ENCODE measurements at places on chromosomes 4 and X.

DNA sequence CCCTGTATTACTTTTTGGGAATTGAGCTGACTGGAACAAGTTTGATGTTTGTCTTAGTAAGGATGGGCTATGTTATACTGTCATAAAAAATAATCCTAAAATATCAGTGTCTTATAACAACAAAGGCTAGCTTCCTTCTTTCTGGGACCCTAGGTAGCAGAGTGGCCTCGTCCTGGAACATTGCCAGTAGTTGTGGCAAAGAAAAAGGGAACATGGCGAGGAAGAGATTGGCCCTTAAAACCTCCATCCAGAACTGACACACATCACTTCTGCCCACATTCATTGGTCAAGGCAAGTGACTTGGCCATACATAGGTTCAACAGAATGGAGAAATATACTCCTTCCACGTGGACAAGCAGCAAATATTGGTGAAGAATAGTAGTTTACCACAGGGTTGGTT, 287.9 kb downstream of the PPP1R2C start:
- DNase-seq, result no peak

DNA sequence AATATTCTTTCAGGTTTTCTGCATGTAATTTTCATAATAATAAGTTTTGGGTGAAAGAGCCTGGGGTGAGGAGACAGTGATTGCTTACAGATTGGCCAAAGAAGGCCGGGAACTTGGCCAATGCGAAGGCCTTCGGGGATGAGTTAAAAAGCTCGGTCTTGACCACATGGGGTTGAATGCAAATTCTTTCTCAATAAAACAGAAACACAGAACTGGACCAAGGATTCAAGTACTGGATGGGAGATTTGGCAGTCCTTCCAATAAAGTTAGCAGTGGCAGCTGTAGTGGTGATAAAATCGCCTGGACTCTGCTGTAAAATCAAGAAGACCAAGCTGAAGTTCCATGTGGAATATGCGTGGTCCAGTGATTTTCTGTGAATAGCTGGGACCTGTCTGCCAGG, 282.2 kb upstream of the KLF3 start:
- DNase-seq, result no peak

GRCh38 chr4:137510557-137511265, 21.6 kb downstream of the PCDH18 start:
- no peak for DNase-seq

GRCh38 chr4:111631215-111631999, 513.8 kb upstream of the FAM241A start:
- no peak for DNase-seq

DNA sequence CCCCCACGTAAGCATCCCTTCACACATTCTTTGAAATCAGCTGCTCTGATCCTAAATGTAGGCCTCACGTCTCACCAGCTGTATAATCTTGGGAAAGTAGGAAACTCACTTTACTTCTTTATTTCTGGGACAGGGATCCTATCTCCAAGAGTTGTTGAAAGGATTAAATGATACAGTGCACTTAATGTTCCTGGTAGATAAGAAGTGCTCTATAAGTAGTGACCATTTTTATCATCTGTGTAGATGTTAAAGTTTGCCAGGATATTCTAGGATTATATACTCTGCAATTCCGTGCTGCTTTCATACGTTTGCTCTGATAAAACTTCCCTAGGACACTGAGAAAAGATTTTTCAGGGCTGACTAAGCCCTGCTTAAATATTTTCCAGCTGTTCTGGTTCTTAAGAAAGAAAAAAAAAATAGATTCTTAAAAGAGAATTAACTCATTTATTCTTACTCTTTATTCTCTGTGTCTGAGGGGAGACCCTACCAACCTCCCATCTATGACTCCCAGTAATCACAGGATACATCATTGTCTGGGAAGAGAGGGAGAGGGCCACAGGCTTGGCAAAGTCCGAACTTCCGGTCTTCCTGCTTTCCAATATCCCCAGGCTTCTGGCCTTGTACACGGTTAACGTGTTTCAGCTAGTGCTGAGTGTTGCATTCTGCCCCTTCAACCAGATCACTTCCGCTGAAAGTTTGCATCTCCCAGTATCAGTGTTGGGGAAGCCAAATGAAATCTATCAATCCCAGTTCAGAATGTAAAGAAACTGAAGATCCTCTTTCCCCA, 269.2 kb downstream of the TRIML1 start:
- DNase-seq, result no peak

DNA sequence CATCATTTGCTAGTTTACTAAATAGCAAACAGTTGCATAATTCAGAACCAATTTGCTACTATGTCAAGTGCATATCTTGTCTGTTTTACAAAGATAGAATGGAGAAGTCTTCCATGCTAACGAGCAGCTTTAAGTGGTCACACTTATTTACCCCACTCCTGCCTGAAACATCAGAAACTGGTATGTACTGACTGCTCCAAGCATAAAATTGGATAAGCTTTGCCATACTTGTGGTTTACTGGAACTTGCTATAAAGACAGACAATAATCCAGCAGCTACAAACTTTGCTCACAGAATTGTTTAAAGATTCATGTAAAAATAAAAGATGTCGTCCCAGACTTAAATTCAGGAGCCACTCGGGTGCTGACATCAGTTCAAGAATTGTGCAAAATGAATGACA, 13.3 kb upstream of the CDKL2 start:
- no peak for DNase-seq

GRCh38 chrX:78140206-78140605, 756 bp upstream of the TAF9B start:
- DNase-seq, result no peak

DNA sequence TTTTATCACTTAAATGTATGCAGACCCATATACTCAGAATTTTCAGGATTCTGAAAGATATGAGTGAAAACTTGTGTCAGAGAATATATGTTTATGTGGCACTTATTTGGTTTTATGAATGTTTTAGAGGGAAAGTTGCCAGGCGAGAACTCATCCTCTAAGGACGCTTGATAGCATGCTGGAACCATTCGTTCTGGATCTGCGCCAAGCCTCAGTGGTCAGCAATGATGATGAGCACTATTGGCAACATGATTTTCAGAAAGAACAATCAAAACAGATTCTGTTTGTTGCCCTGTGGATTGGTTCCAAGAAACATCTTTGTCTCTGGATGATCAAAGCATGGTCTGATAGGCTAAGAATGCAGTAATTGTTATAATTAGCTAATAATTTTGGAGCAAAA, 32.1 kb upstream of the RAPGEF2 start:
- DNase-seq, result no peak

GRCh38 chr4:86300516-86300915, 59.3 kb downstream of the MAPK10 start:
- DNase-seq, result no peak

DNA sequence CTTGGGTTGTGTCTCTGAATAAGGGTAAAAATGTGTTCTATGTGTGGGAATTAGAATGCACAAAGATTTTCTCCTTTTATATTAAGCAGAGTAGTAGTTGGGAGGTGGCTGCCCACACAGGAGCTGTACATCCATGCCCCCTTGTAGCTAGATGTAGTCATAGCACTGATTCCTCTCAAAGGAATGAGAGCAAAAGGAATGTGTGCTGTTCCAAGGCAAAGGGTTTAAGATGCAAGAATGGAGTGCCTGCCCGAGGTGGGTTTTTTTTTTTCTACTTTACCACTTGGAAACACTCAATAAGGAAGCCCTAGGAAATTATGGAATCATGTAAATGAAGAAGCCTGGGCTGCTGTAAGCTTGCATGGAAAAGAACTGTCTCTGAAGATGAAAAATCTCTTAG, 2183.2 kb upstream of the AGA start:
- DNase-seq, result no peak

DNA sequence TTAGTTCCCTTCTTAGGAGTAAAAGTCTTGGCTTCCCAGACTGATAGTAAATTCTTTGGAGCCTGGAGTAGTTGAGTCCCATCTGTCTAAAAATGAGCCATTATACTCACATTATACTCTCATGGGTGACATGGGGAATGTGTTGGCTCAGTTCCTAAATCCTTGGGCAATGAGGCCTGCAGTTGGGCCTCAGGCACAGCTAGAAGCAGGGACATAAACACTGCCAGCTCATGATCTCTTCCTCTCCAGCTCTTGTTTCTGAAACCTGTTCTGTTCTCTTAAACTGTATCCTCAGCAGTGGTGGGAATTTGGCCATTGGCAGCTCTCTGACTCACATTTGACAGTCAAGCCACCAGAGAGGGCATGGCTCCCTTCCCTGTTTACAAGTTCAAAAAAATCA, 212.5 kb downstream of the SPATA18 start:
- DNase-seq, result no peak

GRCh38 chr4:32002037-32002747, 1282.0 kb downstream of the PCDH7 start:
- no peak for DNase-seq

DNA sequence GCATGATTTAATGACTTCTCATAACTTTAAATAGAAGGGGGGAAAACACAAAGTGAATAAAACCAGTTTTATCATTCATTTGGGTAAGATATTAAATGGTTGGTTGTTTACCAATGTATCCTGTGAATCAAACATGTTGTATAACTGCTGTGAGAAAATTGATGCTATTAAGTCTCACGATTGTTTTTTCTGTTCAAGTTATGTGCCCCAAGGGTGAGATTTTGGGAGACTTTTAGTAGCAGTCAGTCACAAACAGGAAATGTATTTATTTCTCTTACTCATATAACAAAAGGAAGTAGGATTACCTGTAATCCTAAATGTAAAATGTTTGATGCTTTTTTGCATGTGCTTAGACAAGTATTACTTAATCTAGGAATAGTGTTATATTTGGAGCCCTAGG, 39.2 kb downstream of the MTHFD2L start:
- DNase-seq, result no peak

- no peak for DNase-seq
These were observed 961 bp upstream of the MBNL3 start for GRCh38 chrX:132489578-132490419.

DNA sequence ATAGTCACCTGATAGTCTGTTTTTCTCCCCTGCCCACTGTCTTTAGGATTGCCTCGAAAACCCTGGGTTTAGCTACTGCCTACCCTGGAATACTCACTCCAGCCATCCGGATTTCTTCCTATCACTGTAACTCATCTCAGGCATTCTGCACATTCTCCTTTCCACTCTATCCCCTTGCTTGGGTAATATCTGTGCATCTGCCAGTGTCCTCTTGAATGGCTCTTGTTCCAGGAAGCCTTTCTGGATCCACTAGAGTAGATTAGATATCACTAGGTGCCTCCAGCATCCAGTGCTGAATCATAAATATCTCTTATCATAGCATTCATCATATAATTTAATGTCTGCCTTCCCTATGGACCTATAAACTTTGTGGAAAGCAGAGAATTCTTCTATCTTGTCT, 17.1 kb upstream of the GALNT7 start:
- DNase-seq, result no peak

DNA sequence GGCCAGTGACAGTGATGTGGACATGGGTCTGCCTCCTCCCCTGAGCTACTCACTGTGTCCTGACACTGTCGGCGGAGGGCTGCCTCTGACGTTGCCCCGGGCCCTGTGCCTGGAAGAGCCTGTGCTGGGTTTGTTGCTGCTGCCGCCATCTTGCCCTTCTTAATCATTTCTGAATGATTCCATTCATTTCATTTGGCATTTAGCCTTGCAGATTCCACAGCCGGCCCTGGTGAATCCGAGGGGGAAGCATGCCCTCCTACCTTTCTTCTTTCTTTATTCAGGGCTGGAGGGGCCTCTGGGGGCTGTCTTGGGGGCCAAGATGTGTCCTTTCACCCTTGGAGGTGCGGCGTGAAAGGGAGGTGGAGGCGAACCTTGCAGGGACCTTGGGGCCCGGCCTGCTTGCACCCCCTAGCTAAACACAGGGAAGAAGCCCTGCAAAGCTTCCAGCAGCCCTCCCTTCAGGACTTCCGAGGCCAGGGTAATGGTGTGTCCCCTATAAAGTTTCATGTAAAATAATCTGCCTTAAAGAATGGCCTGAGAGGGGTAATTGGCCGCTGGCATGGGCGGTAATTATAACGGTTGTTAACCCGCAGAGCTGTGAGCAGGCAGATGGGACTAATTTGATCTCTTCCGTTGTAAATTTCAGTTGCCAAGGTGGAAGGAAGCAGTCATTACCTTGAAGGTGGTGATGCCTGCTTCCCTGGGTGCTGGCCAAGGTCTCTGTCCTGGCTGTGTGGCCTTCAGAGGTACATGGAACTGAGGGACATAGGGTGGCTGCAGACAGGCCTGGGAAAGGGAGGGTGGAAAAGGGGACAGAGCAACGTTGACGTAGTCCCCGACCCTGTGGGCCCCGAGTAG, 92.3 kb downstream of the PSAPL1 start:
- DNase-seq, result no peak

DNA sequence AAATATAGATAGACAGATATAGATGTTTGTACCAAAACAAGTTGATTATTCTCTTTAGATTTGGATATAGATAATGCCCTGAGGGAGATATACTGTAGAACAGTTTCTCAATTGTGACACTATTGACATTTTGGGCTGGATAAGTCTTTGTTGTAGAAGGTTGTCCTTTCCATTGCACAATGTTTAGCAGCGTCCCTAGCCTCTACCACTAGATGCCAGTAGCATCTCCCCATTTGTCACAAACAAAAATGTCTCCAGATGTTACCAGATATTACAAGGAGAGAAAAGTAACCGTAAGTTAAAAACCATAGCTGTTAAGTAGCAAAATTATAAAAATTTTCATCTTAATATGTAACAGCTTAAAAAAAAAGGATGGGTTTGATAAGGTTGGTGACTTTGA, 2595.3 kb downstream of the ARAP2 start:
- no peak for DNase-seq

DNA sequence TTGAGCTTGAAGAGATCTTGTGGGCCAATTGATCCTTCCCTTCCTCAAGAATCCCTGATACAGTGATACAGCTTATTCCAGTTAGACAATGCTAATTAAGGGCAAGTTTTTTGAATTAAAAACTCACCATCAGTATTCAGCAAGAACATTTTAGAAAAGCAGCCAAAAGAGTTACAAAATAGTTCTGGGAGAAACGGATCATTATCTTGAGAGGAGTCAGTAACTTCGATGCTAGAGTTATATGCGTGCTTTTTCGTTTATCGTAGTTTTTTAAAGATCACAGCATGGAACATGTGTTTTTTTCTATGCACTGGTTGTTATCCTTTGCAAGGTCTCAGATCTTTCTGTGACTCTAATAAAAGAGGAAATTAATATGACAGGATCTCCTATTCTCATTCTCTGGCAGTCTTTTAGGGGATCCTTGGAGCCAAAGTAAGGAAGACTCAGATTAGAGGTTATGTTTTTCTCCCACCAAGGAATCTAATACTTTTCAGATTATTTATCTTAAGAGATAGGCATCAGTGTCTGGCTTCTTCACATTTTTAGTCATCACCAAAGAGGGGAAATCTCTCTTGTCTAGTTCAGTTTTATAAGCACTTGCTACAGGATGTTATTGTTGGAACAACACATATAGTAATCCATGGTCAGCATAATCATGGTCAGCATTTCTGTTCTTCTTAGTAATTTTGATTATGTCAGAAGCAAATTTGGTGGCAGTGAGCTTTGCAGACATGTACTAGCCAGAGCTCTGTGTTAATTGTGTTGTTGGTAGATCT, 109.7 kb downstream of the PDLIM5 start:
- DNase-seq, result no peak

GRCh38 chrX:19625612-19626011, 110.3 kb upstream of the MAP3K15 start:
- no peak for DNase-seq
